Activated CD4-positive, alpha-beta memory T cell treated with anti-CD3 and anti-CD28 coated beads, Interleukin-2, amount 10 ng/mL, durations not matched to agents 7 days and 5 days (primary cell): ENCODE measurements at places on chromosomes 12 and 14.

DNA sequence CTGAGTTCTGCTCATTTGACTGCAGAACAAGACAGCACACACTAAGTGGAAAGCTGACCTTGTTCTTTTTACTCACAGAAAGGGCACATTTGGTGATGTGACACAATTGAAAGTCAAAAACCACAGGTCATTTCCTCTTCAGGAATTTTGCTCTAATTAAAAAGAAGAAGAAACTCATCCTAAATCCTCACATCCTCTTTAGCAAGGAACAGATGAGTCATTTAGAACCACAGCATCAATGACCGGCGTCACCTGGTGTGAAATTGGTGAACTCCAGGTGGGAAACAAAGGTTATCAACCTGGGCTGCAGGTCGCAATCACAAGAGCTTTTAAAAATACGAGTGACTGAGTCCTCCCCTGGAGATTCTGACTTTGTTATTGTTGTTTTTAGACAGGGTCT is 2.9 kb upstream of the RNU6-8 start:
- peaks cover 13% of the 10 kb centered on the region for H3K27me3 ChIP-seq
- no peak for DNase-seq

GRCh38 chr14:105168496-105168978 is at the start of gene JAG2:
TSS of gene JAG2 (minus strand) at chr14:105168776. CDS start at chr14:105168420, 356 bp downstream.
- H3K4me1 ChIP-seq = peaks cover 16% of the 10 kb centered on the region
- no peaks in the 10 kb centered on the region for H3K36me3 ChIP-seq
- peak; percentile 46 for DNase-seq
- no peak within 1 kb of the TSS for H3K27ac ChIP-seq
- peak within 1 kb of the TSS; percentile 56 for H3K4me3 ChIP-seq

GRCh38 chr12:108253540-108253939 is 85.6 kb downstream of the CMKLR1 start:
- H3K4me3 ChIP-seq = no peak overlapping the region
- no peak overlapping the region for H3K27ac ChIP-seq
- H3K4me1 ChIP-seq = no peaks in the 10 kb centered on the region
- no peak for DNase-seq
- peaks cover 5% of the 10 kb centered on the region for H3K27me3 ChIP-seq

GRCh38 chr12:6646276-6647082 is 753 bp downstream of the ACRBP start:
- peak overlapping the region; percentile 47 for H3K4me3 ChIP-seq
- H3K36me3 ChIP-seq = peaks cover 38% of the 10 kb centered on the region
- peaks cover 12% of the 10 kb centered on the region for H3K4me1 ChIP-seq

GRCh38 chr12:1869145-1869544 is 48.8 kb downstream of the LRTM2 start:
- no peaks in the 10 kb centered on the region for H3K36me3 ChIP-seq
- H3K4me1 ChIP-seq = no peaks in the 10 kb centered on the region

- peak overlapping the region; percentile 96 for H3K27ac ChIP-seq
- H3K27me3 ChIP-seq = no peaks in the 10 kb centered on the region
- peaks cover 57% of the 10 kb centered on the region for H3K4me1 ChIP-seq
- DNase-seq = peak; percentile 56
- H3K36me3 ChIP-seq = peaks cover 58% of the 10 kb centered on the region
Observed at GRCh38 chr12:89350630-89351488, 1.4 kb downstream of the DUSP6 start.

GRCh38 chr14:51967521-51967920 is 21.8 kb upstream of the RTRAF start:
- no peaks in the 10 kb centered on the region for H3K27me3 ChIP-seq
- H3K4me3 ChIP-seq = no peak overlapping the region
- H3K36me3 ChIP-seq = peaks cover 67% of the 10 kb centered on the region
- peaks cover 6% of the 10 kb centered on the region for H3K4me1 ChIP-seq

DNA sequence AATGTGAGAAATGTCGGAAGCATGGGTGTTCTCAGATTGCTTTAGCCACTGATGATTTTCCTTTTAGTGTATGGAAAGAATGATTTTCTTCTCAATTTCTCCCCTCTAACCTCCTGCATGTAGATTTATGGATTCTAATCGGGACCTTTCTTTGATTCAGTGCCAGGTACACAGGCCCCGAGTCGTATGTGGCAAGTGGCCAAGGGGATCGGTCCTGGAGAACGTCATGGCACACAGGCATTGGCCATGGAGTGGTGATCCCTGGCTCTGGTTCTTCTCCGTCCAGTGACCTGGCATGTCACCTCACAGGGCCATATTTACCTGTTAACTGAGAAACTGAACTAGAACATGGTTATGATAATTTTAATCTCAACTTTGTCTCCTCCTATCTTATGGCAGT is 58.1 kb downstream of the ETV6 start:
- DNase-seq = no peak
- H3K36me3 ChIP-seq = peaks cover 7% of the 10 kb centered on the region
- no peaks in the 10 kb centered on the region for H3K27me3 ChIP-seq
- no peak overlapping the region for H3K4me3 ChIP-seq

DNA sequence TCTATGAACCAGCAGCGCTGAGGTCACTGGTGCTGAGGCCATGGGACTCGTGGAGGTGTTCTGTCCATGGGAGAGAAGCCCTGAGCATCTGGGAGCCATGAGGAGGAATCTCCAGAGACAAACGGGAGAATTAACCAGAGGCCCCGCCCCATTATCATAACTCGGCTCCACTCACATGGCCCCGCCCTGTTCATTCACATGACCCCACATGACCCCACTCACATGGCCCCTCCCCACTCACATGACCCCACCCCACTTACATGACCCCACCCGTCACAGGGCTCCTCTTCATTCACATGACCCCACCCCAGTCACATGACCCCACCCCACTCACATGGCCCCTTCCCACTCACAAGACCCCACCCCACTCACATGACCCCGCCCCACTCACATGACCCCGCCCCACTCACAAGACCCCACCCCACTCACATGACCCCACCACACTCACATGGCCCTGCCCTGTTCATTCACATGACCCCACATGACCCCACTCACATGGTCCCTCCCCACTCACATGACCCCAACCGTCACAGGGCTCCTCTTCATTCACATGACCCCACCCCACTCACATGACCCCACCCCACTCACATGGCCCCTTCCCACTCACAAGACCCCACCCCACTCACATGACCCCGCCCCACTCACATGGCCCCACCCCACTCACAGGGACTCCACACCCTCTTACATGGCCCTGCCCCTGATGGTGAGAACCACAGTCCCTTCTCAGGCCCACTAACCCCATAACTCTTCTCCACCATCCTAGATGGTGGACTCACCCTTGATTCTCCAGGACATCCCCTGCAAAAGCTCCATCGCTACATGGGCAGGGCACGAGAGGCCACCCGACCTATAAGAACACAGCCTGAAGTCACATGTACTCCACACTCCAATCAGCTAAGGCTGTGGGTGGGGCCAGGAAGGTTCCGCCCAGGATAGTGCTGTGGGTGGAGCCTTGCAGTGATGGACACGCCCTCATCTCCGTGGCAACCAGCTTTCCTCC is 151.1 kb upstream of the SFSWAP start:
- no peaks in the 10 kb centered on the region for H3K4me1 ChIP-seq
- H3K27ac ChIP-seq = no peak overlapping the region
- no peaks in the 10 kb centered on the region for H3K36me3 ChIP-seq
- DNase-seq = no peak
- no peaks in the 10 kb centered on the region for H3K27me3 ChIP-seq

DNA sequence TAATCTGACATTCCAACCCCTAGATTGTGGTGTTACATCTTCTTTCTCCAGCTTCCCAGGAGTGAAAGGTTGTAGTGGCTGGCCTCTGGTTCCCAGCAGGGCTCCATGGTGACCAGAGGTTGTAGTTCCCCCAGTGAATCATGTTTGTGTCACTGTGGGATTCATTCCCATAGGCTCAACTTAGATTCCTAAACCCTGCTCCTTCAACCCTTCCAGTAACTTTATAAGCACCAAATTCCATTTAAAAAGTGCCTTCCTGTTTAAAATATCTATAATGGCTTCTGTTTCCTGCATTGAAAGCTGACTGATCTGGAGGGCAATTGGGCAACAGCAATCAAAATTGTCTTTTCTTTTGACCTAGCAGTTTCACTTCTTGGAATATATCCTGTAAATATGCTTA is 40.5 kb upstream of the TBC1D15 start:
- H3K27ac ChIP-seq = no peak overlapping the region
- H3K4me3 ChIP-seq = no peak overlapping the region
- no peaks in the 10 kb centered on the region for H3K36me3 ChIP-seq
- no peak for DNase-seq

DNA sequence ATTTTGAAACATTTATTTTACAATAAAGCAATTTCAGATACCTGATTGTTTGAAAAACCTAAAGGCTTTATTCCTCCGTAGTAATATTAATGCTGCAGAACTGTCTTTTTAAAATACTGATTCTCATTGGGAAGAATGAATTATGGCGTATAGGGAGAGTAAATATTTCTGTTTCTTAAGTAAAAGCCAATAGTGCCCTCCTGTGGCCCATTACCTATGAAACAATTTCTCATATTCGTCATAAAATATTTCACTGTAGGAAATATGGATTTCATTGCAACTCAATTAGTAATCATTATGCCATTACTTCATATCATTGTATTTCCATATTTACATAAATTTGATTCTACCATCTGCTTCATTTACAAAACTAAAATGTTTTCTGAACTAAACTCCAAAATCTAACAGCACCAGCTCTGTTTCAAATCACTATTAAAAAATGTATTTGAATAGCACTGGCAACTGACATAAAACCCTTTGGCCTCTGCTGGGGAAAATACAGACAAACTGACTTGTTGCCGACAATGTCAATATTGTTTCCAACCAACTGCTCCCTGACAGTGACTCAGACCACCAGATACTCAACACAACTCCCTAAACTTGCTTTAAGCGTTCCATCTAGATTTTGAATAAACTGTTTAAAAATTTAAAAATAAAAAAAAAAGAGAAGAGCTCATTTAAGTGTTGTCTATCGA is 290.3 kb downstream of the NAV3 start:
- no peak overlapping the region for H3K27ac ChIP-seq
- no peak overlapping the region for H3K4me3 ChIP-seq
- no peaks in the 10 kb centered on the region for H3K4me1 ChIP-seq
- H3K36me3 ChIP-seq = no peaks in the 10 kb centered on the region

GRCh38 chr12:2854669-2855453 is 2.0 kb downstream of the TEX52 start:
- no peak overlapping the region for H3K4me3 ChIP-seq
- DNase-seq = no peak
- no peaks in the 10 kb centered on the region for H3K27me3 ChIP-seq

GRCh38 chr14:65769151-65769550 is 356.6 kb downstream of the FUT8 start:
- DNase-seq = no peak
- no peak overlapping the region for H3K4me3 ChIP-seq
- no peak overlapping the region for H3K27ac ChIP-seq
- H3K36me3 ChIP-seq = no peaks in the 10 kb centered on the region
- H3K4me1 ChIP-seq = no peaks in the 10 kb centered on the region

GRCh38 chr12:116971222-116971621 is 60.5 kb downstream of the FBXW8 start:
- H3K27ac ChIP-seq = no peak overlapping the region
- peaks cover 3% of the 10 kb centered on the region for H3K36me3 ChIP-seq
- no peak overlapping the region for H3K4me3 ChIP-seq
- H3K27me3 ChIP-seq = no peaks in the 10 kb centered on the region

DNA sequence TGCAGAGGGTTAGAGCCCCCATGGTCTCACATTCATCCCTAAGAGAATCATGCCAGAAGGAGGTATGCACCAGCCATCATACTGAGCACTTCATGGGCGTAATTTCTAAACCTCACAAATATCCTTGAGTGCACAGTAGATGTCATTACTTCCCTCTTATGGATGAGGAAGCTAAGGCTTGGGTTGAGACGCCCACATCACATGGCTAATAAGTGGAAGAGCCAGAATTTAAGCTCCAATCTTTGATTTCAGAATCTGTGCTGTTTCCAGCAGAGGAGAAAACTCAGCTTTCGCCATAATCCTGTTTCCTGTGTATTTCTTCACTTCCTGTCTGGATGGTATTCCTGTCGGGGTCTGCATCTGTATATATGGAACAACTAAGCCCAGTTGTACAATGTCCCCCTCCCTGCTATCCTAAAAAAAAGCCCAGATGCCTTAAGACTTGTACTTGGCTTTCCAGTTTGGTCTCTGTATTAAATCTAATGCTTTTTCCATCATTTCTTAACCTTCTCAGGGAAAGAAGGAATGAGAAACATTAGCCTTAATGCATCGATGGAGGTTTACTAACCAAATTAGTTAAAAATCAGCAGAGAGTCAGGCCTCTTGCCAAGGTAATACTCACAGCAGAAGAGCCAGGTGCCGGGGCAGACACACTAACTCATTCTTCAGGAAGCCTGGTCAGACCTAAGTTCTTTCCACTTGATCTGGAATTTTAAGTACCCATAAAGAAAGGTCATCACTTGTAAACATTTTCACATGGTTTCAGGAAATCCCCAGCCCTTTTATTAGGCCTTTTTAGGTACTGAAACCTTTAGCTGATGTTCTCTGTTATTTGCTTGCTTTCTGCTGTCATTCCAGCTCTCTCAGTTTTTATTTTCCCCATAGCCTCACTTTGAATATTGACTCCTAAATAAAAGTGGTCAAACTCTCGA is 5.3 kb downstream of the ISCU start:
- H3K4me1 ChIP-seq = peaks cover 75% of the 10 kb centered on the region
- H3K4me3 ChIP-seq = no peak overlapping the region
- peaks cover 53% of the 10 kb centered on the region for H3K36me3 ChIP-seq
- DNase-seq = no peak
- H3K27me3 ChIP-seq = no peaks in the 10 kb centered on the region
- H3K27ac ChIP-seq = peak overlapping the region; percentile 96

DNA sequence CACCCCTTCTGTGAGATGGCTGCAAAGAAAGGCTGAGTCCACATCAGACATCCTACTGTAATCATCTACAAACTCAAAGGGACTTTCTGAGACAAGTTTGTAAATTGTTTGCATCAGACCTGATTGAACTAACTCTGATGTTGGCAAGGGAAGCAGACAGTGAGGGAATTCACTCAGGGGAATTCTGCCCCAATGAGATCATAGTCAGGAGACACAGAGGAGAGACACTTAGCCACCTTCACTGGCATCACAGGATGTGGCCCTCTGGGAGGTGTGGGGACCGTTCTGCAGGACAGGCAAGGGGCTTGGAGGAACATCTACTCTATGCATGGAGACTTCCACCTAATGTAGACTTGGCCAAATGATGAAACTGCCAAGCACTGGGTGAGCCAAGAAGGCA is 70.7 kb upstream of the DDX11 start:
- peaks cover 9% of the 10 kb centered on the region for H3K27me3 ChIP-seq
- no peak for DNase-seq
- H3K4me3 ChIP-seq = no peak overlapping the region
- H3K36me3 ChIP-seq = no peaks in the 10 kb centered on the region
